HEK293T (cell line): ENCODE measurements at places on chromosomes 2 and 18.

- DNase-seq = no peak
Measured at GRCh38 chr18:65298422-65298821, 452.4 kb upstream of the CDH7 start.

- no peak for DNase-seq
Measured at GRCh38 chr2:27705851-27706622, 42.3 kb downstream of the SLC4A1AP start.

DNA sequence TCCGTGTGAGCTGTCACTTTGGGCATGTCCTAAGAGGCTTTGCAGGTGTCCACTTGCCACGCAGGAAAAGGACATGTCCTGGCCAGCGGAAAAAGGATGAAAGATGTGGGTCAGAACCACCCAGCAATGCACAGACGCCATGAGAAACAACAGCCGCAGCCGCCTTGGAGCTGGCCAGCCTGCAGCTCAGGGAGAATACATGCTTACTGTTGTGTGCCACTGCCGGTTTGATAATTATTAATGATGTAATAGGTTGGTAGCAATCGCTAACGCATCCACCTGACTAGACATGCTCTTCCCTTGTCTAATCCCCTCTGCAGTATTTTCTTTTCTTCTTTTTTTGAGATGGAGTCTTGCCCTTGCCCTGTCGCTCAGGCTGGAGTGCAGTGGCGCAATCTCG is 221.7 kb downstream of the HAUS1 start:
- DNase-seq = no peak

DNA sequence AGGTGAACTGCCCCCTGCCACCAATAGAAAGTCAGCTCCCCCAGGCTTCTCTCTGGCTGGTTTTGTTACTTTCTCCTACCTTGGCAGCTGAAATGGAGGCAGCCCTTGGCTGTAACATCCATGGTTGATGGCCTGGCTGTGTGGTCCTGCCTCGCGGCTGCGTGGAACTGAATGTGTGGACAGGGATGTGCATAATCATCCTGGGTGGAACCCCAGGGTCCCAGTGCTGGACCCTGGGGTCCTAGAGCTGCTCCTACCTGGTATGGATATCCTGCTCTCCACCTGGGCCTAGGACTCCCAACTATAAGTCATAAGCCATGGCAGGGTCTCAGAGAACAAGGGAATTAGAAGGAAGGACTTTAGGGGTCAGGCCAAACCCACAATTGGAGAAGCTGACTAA is 93.5 kb downstream of the CAPN13 start:
- no peak for DNase-seq

DNA sequence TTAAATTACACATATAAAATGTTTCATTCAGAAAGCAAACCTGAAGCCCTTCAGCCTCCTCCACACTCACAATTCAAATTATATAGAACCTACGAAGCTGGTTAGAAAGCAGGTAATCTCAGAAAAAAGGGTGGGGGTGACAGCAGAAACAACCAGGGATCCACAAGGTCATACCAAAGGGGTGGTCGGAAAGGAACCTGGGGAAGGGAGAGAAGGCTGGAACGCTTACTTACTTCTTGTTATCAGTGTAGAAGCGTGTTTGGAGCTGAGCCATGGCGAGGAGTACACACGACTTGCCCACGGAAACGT is 316 bp downstream of the WDR12 start:
- no peak for DNase-seq

- DNase-seq = no peak
Measured at GRCh38 chr18:26230497-26230896, 4.3 kb downstream of the TAF4B start.

GRCh38 chr2:14583802-14584201 is 48.7 kb upstream of the LRATD1 start:
- no peak for DNase-seq

GRCh38 chr2:42842466-42842865 is 50.1 kb upstream of the HAAO start:
- no peak for DNase-seq

GRCh38 chr2:205822579-205822978 is 140.3 kb downstream of the NRP2 start:
- no peak for DNase-seq

DNA sequence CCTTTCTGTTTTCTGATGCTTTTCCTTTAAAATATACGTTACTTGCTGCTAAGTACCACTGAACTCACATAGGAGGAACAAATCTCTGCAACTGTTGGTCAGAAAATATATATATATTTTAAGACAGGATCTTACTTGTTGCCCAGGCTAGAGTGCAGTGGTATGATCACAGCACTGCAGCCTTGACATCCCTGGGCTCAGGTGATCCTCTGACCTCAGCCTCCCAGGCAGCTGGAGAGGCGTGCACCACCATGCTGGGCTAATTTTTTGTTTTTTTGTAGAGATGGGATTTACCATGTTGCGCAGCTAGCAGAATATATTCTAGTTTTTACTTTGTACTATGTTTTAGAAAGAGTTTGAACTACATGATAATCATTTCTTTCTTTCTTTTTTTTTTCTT is 51.5 kb downstream of the EHBP1 start:
- DNase-seq = no peak

DNA sequence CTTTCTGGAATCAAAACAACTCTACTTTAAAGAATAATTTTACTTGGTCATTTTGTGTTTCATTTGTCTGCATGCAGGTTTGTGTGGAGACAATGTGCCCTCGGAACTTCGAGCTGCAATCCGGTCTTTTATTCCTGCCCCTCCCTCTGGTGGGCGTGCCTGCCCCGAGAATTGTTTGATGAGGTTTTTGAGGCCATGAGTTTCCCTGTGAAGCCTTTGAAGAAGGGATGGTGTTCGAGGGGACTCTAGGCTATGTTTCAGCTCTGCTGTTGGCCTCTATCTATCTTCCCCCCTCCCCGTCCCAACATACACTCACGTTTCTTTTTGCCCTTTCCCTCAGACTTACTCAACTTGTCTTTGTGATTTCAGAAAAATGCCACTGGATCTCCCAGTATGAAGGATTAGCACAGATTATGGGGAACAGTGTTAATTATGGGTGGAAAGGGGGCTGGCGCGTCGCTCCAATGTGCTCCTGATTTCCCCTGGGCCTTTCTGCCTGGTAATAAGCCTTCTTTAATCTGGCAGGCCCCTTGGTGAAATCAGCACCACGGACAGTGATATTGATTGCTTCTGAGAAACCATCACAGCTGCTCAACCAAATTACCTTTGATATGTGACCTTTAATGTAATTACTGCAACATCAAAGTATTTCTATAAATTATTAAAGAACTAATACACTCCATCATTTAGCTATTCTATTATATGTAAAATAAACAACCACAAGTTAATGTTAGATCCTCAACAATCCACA is 82.2 kb downstream of the CELF4 start:
- peak; percentile 63 for DNase-seq

DNA sequence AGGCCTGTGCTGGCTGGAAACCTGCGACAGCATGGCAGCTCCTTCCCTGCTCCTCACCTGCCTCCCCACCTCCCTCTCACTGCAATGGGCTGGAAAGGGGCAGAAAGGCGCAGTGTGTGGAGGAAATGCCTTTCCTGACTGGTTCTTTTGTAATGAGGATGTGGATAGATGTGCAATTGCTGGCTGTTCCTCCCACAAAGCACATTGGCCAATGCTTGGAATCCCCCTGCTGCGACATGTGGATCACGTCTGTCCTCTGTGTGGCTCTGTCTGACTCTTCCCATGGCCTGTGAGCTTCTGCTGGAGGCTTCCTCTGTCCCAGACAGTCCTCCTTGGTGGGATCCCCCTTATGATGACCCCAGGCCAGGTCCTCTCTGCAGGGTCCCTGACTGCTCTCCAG is 172.5 kb downstream of the NCK2 start:
- DNase-seq = no peak

DNA sequence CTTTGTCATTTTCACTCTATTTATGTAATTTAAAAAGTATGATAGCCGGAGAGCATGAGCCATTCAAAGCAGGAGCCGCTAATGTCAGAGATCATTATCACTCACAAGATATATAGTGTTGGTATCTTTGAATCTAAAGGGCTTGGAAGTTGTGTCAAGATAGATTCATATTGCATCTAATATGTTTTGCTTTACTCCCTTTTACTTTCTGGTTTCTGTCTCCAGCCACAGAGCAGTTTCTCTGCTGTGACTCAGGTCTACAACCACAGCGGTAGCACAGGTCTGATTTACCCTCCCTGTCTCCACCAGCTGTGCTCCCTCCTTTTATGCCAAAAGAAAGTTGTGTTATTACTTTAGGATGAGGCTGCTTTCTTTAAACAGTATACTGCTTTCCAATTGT is 424.0 kb downstream of the ARHGAP15 start:
- DNase-seq = no peak

GRCh38 chr18:37965572-37965970 is 400.0 kb upstream of the CELF4 start:
- no peak for DNase-seq

GRCh38 chr2:15041429-15041837 is 408.9 kb downstream of the LRATD1 start:
- DNase-seq = no peak

DNA sequence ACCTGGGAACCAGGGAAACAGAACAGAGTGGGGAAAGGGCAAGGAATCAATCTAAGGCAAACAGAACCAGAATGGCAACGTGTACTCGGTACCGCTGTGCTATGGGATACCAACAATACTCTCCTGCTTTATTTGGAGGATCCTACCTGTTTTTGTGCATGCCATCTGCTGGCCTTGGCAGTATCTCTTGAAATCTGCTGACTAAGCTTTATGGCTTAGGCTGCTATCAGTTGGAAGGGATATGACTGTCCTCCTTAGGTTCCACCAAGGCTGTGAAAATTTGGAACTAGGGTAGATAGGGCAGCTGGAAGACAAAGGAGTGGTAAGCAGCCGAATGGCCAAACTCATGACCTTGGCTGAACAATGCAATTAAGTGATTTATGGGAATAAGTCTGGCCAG is 71.3 kb upstream of the LYPD6 start:
- no peak for DNase-seq

DNA sequence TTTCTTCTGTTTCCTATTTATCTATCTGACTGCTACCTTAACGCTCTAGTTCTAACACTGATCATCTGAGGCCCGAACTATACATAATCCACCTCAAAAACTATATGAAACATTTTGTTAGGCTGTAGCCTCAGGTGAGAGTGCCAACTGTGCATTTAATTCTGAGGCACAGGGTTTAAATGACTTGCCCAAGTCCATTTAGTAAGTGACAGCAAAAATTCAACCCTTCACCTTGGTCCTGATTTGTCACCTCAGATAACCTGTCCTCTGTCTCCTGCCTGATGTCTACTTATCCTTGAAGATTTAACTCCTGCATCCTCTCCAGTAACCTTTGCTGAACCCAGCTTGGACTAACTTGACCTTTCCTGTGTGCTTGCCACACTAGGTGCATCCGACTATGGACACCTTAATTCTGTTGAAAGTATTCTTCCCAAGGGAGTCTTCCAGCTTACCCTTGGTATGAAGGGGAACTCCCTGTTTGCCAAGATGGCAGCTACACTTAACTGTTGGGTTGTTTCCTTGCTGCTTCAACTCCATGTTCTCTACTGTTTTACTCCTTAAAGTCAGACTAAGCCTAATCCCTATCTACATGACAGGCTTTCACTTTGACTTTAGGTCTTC is 23.5 kb downstream of the CD302 start:
- DNase-seq = no peak

DNA sequence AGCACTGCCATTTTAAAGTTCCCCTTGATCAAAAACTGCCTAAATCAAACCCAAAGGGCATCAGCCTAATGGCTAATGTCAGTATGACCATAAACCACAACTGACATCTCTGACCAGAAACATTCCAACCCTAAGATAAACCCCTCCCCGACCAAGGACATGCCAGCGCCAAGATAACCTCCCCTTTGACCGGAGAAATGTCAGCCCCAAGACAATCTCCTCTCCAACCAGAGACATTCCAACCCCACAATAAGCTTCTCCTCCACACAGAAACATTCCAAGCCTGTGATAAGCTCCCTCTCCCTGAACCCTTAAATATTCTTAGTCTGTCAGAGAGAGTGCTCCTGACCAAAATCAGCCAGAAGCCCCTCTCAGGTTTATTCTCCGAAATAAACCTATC is 188.3 kb upstream of the MSH6 start:
- DNase-seq = no peak

- peak; percentile 30 for DNase-seq
Measured at GRCh38 chr2:152099367-152100050, 665 bp upstream of the CACNB4 start.

GRCh38 chr2:3500326-3500899 is 18.9 kb downstream of the ADI1 start:
- no peak for DNase-seq

GRCh38 chr2:182068811-182069210 is 83.2 kb downstream of the PPP1R1C start:
- no peak for DNase-seq

GRCh38 chr18:43525169-43525568 is 247.9 kb upstream of the SYT4 start:
- no peak for DNase-seq

DNA sequence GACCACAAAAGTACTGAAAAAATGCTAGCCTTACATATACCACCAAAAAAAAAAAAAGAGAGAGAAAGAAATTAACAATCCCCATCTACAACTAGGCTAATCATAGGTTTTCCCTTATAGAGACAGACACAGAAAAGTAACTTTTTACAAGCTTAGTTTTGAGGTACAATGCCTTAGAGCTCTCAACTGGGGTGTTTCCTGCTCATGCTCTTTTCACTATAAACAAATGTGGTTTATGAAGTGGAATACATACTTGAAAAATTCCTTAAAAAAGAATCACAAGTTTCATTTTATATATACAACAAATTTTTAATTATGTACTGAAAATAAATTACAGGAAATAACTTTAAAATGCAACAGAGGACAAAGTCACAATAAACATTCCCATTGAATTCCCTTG is 82.5 kb downstream of the ATL2 start:
- DNase-seq = no peak

DNA sequence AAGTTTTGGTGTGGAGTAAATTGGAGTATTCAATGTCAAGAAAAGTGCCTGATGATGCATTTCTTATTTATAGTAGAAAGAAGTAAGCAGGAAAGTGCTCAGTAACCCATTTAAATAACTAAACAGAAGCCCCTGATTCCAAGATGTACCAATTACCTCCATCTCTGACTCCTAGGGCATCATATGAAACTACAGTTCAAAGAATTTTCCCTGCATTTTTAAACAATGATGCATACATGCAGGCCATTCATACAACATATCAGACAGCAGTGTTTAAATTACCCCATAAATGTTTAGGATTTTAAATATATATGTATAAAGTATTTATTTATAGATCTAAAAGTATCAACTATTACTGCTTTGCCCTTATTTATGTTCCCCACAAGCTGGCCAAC is 36.2 kb downstream of the FTCDNL1 start:
- no peak for DNase-seq

DNA sequence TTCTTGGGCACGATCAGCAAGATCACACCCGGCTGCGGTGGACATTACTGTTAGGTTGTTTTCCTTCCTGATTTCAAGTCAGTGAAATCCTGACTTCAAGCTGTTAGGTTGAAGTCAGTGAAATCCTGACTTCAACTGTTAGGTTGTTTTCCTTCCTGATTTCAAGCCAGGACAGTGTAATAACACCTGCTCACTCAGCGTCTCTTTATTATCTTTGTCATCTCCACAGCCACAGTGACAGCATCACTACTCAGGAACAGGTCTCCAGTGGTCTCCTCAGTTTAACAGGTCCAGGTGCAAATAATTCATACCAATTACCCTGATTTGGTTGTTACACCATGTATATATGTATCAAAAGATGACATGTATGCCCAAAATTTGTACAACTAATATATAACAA is 208.1 kb upstream of the REG3G start:
- no peak for DNase-seq

- no peak for DNase-seq
Measured at GRCh38 chr2:96108541-96109360, 7.6 kb downstream of the ADRA2B start.
